ENCODE measurements at places on chromosomes 3 and 15.
A peak's percentile ranks its signal among the peaks of the same experiment; 100 is the strongest.

DNA sequence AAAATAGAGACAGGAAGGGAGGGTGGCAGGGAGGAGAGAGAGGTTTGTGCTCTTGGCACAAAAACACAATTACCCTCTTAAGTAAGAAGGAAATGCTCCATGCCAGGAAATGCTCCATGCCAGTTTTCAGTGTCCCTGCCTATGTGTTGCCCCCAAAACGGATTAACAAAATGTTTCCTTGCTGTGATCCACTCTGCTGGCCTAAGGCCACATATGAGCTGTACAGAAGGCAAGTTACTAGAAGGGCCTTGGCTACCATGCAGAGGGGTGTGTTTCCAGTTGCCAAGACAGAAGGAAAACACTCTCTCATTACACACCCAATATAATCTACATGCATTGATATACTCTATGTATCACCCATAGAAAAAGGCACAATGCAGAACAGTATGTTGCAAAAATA, 98.2 kb upstream of the PTPRG start:
- no peak for DNase-seq

DNA sequence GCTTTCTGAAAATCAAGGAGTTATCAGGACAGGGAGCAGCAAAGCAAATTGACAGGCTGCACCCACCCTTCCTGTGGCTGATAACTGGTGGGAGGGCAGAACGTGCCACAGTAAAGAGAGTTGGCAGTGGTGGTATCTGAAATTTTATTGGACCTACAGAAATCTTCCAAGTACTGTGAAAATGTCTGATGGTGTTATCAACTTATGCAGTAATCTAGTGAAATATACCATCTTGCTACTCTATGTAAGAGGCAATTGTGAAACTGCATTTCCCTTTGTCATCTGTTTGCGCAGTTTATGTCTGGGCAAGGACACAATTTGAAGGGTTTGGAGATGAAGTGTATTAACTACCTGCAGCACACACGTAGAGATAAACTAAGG, 1.5 kb downstream of the PLCL2 start:
- peak; percentile 88 for DNase-seq

GRCh38 chr3:156818890-156819289, 7.3 kb upstream of the LEKR1 start:
- no peak for DNase-seq

GRCh38 chr3:138135833-138136194, 3.6 kb upstream of the A4GNT start:
- no peak for DNase-seq

GRCh38 chr15:39443659-39444219, 137.1 kb upstream of the THBS1 start:
- DNase-seq, result no peak

DNA sequence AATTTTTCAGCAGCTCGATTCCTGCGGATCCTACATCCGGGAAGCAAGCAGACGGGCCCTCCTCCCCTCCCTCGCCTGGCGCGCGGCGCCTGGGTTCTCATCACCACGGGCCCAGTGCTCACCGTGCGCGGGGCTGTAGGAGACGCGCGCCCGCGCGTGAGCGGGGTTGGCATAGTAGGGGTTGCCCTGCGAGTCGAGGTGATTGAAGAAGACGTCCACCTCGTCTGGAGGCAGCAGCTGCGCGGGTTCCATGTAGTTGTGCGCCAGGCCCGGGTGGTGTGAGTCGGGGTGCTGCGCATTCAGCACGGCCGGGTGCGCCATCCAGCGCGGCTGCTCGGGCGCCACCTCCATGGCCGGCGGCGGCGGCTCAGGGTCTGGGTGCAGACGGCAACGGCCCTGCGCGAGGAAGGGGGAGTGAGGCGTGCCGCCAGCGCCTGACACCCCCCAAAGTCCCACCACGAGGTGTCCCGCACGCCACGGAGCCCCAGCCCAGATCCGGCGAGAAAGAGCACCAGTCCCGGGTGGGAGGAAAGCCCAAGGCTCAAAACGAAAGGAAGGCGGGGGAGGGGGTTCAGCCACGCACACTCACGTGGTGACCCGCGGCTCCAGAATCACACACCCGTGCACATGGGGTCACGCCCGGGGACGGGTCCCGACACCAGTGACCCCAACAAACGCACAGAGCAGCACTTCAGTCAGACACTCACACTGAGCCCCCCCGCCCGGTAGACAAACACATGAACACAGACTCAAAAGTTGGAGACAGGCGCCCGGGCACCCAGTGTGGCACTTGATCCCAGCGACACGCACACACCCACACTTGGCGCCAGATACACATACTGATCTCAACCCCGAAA, 6.1 kb downstream of the GATA2 start:
- peak; percentile 56 for DNase-seq

DNA sequence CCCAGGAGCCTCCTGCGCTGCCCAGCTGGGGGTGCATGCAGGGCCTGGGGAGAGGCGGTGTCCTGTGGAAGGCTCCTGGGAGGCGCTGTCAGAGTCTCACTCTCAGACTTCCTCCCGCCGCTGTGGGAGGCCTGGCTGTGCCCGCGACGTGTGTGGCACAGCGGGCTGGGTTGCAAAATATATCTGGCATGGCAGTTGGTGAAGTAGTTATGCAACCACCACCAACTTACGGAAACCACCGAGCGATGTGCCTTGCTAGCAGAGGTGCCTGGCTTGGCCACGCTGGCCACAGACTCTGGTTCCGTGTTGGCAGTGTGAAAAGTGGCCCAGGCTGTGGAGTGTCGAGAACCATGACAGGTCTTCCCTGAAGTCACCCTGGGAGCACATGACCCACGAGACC, 30.6 kb upstream of the GATA2 start:
- no peak for DNase-seq

- no peak for DNase-seq
These were observed 7.9 kb upstream of the PDE8A start for GRCh38 chr15:84973492-84974460.

- peak; percentile 57 for DNase-seq
These were observed 6.8 kb downstream of the PEAK1 start for GRCh38 chr15:77412972-77413698.

DNA sequence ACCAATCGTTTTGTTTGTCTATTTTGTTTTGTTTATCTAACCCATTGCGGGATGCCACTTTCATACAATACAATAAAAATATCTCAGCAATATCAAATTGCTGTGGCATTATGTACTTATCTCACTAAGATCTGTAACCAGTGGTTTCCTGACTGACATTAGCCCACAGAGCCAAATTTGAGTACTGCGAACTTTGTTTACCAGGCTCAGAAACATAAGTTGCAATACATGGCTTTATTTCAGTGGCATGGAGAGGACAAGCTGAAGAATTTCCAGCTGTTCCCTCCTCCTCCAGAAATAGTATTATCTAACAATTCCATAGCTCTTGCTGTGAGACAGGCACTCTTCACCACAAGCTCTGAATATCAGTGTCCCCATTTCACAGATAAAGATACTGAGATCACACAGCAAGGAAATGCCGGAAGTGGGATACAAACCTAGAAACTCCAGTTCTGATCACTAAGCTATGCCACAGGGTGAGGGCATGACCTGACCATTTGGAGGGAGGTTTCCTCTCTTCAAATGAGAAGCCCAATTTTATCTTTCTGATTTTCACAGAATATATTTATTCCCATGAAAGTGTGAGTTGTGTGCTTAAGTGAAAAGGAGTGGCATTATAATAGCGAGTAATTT, 469.9 kb upstream of the CBLB start:
- no peak for DNase-seq

DNA sequence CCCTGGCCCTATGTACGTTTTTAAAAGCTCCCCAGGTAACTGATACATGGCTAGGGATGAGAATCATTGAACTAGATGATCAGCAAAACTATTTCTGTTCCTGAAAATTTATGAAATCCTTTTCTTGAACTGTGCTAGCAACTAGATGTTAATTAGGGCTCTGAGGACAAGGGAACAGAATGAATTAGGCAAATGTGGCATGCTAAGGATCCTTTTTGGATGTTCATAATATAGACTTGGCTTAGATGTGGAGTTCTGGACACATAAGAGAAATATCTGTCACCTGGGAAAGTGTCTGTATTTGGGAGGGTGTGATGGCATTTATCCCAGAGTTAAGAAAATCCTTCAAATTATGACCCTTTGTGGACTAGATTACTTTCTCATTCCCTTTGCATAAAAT, 71.2 kb downstream of the RSRC1 start:
- DNase-seq, result no peak

- DNase-seq, result no peak
These were observed 17.1 kb downstream of the MGLL start for GRCh38 chr3:127805026-127805753.

DNA sequence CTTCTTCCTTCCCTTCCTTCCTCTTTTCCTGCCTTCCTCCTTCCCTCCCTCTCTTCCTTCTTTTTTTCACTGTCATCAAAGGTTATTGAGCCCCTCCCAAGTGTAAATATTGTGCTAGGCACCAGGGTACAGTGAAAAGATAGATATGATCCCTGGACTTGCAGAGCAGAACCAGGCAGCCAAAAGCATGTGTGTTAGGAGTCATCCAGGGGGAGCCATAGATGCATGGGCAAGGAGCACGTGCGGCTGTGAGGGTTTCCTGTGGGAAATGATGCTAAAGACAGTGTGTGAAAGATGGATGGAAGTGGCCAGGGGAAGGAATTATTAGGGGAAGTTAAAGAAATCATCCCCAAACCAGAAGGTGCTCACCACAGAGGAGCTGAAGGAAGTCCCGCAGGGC, 65.2 kb downstream of the NR2F2 start:
- no peak for DNase-seq

DNA sequence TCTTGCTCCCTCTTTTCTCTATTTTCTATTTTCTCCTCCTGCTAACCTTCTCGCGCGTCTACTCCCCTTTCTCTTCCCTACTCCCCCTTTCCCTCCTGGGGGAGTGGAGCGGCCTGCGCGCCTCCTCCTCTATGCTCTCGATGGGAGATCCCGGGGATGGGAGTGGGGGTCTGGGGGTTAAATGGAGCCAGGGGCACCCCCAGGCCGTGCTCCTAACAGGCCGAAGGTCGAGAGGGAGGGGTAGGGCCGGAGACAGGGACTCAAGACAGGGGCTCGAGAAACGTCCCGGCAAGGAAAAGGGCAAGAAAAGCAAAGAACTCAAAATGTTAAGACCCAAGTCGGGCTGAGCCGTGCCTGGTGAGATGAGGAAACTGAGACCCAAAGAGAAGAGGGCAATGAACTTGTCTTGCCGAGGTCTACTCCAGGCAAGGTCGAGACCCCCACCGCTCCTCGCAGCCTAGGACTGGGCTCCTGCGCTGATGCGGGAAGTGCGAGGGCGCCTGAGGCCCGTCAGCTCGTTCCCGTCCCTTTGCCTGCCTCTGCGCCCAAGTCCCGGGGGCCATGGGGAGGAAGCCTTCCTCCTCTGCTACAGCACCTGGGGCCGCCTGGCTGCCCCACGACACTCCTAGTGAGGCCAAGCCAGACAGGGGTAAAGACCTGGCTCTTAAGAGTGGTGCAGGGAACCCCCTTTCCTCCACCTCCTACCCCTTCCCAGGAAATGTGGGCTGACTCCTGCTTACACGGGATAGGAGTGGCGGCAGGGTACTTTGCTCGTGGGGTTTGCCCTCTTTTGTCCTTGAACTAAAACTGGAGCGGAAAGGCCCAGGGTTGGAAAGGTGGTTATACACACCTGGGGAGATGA, 770 bp upstream of the MEGF11 start:
- no peak for DNase-seq

DNA sequence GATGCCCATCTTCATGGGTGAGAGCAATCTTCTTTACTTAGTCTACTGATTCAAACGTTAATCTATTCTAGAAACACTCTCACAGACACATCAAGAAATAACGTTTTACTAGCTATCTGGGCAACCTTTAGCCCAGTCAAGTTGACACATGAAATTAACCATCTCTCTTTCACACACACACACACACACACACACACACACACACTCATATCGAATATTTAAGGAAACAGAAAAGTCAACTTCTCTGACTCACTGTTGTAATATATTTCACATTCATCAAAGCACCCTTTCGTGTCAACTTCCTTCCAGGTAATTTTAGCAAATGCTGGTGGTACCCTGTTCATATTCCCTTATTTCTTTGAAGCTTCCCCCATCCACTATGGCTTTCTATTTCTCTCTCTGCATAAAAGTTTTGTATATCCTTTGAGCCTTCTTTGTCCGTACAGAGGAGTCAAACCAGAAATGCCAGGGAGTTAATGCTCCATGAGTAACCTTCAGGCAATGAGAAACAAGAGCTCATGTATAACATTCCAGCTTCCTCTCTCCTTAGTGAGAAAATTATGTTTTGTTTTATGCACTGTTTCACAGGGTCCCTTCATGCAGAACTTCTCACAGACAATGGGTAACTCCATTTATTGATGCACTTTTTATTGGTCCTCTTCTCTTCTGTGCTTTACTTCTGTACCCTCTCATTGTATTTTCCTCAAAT, 335.5 kb upstream of the CBLB start:
- no peak for DNase-seq

DNA sequence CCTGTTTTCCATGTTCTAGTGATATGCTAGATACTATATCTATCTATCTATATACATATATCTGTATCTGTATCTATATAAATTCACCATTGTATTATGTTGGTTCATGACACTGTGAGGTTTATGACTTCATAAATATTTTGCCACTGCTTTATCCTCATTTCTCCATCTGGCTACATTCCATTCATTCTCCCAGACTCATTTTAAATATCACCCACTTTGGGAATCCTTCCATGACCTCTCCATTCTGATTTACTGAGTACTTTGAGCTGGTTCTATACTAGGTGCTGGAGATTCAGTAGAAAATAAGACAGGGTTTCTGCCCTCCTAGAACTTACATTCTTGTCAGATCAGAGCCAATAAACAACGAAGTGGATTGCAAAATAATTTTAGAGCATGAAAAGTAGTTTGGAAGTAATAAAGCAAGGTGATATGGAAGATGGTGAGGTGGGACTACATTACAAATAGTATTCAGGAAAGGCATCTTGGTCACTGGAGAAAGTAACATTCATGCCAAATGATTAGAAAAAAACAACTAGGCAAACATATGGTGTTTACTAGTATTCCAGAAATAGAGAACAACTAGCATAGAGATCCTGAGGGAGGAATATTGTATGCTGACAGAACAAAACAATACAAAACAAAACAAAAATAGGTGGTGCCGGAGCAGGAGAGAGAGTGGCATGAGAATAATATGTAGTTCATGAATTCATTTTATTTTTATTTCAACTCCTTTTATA, 11.6 kb upstream of the PLSCR4 start:
- DNase-seq, result no peak

GRCh38 chr15:90871716-90872485, 3.5 kb downstream of the FURIN start:
- DNase-seq, result no peak

- DNase-seq, result no peak
These were observed 11.9 kb downstream of the CA12 start for GRCh38 chr15:63369781-63370180.

GRCh38 chr3:109050591-109051167, 67.3 kb downstream of the MORC1 start:
- peak; percentile 59 for DNase-seq
